ENCODE measurements at places on chromosomes 2 and 18.

GRCh38 chr18:47287911-47288585 lies 36.6 kb upstream of the SKOR2 start:
- DNase-seq, result no peak

DNA sequence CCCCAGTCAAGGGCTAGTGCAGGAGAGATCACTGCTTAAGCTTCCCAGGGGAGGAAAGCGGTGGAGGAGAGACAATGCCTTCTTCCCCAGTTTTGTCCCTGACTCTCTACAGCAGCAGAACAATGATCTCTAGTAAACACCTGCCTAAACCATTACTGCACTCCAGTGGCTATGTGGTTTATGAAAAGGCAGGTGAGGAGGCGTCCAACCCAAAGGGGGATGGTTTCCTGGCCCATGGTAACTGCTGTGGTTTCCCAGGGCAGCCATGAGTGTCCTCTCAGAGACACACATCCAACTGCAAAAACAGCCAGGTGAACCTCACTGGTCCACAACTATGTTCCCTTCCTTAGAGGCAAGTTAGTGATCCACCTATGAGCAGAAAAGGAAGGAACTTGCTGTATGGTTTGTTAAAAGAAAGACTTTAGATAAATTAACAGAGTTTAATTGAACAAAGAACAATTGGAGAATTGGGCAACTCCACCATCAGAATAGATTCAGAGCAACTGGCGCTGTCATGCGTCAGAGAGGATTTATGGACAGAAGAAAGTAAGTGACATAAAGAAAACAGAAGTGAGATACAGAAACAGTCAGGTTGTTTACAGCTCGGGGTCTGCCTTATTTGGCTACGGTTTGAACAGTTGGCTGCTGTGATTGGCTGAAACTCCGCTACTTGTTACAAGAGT lies 4.8 kb upstream of the TTC39C start:
- peak; percentile 74 for DNase-seq

DNA sequence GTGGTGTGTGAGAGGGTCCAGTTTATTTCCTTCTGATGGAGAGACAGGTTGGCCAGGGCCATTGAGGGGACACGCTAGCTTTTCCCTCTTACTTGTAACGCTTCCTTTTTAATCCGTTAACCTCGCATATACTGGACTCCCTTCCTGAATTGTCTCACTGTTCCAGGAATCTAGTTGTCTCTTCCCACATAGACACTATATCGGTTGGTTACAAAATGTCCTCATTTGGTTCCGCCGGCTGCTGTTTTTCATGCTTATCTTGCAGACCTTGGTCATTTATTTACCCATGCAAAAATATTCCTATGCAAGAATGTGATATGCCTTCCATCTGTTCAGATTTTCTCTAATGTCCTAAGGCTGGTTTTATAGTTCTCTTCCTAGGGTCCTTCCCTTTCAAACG lies 35.0 kb downstream of the NEURL3 start:
- no peak for DNase-seq

DNA sequence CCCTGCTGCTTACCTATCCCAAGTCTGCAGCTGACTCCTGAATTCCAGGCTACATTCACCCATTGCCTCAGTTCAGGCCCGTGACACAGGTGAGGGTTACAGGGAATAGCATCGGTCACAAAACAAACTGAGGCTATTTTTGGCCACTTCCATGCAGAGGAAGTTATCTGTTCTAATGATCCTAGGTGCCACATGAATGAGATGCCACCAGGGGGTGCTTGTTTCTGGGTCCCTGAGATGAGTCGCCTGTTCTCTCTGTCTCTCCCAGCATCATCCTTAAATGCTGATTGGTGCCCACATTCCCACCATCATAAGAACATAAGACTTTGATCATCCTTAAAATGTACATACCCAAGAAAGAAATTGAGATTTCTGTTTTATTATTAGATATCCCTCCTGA lies 119.0 kb upstream of the CELF4 start:
- DNase-seq, result no peak

GRCh38 chr2:239819091-239819973 lies 205.8 kb downstream of the NDUFA10 start:
- no peak for DNase-seq

DNA sequence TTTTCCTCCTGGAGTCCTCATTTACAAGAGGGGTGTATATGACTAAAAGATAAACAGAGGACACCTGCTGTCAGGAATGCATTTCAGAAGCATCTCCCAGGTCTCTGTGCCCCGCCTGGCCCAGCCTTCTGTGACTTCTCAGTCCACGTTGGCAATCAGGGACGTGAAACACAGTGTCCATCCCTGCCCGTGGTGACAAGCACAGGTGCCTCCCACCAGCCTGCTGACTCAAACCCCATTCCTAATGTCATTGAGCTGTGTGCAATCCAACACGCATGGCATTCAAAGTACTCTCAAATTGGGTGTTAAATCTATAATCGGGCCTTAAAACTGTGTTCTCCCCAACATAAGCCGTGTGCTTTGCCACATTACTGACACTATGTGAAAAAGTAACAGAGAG lies 343.2 kb downstream of the EIPR1 start:
- no peak for DNase-seq

DNA sequence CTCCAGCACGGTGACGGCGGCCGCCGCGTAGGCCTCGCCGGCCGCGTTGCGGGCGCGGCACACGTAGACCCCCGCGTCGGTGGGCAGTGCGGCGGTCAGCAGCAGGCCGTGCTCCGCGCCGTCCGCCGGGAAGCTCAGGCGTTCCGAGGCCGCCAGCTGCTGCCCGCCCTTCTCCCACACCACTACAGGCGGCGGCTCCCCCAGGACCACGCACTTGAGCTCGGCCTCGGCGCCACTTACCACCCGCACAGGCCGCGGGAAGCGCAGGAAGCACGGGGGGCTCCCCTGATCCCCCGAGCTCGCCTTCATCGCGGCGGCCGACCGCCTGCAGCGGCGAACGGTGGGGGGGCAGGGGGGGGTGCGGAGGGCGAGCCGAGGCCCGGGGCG lies 422 bp downstream of the OBSL1 start:
- no peak for DNase-seq

- no peak for DNase-seq
These were observed 70.0 kb downstream of the SCG2 start for GRCh38 chr2:223532161-223532560.

DNA sequence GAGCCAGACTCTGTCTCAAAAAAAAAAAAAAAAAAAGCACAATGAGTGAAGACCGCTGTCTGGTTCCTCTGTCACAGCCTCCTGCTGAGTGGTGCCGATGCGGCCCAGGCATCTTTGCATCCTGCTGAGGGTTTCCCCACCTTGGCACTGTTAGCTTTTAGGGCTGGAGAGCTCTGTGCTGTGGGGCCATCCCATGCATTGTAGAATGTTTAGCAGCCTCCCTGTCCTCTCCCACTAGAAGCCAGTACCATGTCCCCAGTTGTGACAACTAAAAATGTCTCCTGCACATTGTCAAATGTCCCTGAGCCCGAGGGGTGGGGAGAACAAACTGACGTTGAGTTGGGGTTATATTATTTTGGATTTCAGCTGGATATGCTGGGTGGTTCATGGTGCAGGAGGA lies 7.9 kb upstream of the COLEC11 start:
- DNase-seq, result no peak

DNA sequence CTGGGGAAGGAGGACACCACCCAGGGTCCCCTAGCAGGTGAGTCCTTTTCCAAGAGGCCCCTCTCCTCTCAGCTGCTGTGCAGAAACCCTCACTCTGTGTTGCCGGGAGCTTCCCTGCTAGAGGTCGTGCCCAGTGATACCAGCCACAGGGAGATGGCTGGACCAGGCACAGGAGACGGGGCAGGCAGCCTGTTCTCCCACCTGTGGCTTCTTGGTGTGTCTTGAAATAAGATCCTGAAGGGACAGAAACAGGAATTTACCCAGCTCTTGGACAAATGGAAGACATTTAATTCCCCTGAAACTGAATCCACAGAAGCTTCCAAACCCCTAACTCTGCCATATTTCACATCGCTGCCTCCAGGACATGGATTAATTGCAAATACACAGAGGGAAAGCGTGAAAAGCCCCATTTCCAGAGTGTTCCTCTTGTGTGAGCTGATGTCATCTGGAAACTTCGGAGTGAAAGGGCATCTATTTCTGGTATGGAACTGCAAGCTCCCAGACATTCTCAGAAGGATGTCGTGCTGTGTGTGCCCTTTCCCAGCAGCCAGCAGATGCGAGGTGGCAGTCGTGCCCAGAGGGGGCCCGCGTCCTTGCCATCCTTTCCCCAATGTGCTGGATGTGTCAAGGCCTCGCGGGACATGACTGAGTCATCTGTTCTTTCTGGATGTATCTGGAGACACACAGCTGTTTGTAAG lies 177.7 kb downstream of the SEPTIN10 start:
- no peak for DNase-seq

DNA sequence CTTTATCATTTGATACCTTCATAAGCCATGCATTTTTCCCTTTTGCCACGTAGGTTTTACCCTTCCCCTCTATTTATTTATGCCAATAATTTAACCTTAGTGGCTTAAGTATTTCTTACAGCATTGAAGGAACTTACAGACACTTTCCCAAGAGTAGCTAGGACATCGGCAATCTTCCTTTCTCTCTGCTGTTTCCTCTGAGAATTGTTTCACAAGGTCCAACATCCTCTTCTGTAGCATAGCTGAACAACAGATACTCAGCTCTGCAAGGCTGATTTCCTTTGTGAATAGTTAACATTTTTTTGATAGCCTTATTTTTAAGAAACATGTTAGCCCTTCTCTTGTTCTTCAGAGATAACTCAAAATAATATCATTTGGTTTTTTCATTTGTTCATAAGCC lies 1.1 kb upstream of the GCA start:
- DNase-seq, result no peak

GRCh38 chr2:109611467-109612095 lies 2.2 kb downstream of the SEPTIN10 start:
- no peak for DNase-seq

GRCh38 chr18:57792631-57793301 lies 10.3 kb downstream of the ATP8B1 start:
- no peak for DNase-seq

- DNase-seq, result no peak
These were observed 50.4 kb upstream of the CNGA3 start for GRCh38 chr2:98295721-98296414.

- peak; percentile 62 for DNase-seq
These were observed 67.7 kb upstream of the CTLA4 start for GRCh38 chr2:203799908-203800307.

DNA sequence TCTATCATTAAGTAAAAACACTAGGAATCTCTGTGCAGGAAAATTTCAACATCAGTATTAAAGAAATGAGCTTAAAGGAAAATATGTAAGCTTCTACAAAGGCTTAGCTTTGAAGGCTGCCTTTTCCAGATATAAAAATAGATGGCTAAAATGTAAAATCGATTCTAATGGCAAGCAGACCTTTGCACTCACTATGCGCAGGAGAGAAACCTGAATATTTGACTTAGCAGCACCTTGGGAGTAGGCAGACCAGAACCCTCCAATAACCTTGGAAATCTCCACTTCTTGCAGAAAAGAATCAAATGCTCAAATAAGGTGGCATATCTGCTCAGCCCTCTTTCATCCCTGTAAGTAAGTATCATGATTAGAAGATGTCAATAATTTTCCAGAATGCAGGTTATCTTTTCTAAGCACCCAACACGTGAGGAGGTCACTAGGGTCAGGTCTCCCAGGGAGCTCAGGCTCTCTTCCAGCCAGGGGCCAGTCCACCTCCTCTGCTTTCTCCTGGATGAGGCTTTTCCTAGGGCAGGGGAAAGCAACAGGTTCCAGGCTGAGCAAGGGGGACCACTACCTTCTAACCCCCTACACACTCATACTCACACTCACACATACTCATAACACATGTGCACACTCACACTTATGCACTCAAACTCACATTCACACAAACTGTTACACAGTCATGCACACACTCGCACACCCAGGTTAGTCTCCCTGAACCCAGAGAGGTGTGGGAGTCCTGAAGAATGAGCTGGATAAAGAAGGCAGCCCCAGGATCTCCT lies 3.8 kb downstream of the PIEZO2 start:
- DNase-seq, result no peak

GRCh38 chr2:71614976-71615766 lies 161.8 kb downstream of the DYSF start:
- no peak for DNase-seq

- no peak for DNase-seq
These were observed 257.4 kb downstream of the DOK6 start for GRCh38 chr18:69658103-69658502.

- no peak for DNase-seq
These were observed 308.3 kb downstream of the TSN start for GRCh38 chr2:122063716-122064115.

- no peak for DNase-seq
These were observed 53.1 kb downstream of the FIGN start for GRCh38 chr2:163682695-163683094.

GRCh38 chr2:144632809-144633208 lies 112.9 kb upstream of the ZEB2 start:
- DNase-seq, result no peak

DNA sequence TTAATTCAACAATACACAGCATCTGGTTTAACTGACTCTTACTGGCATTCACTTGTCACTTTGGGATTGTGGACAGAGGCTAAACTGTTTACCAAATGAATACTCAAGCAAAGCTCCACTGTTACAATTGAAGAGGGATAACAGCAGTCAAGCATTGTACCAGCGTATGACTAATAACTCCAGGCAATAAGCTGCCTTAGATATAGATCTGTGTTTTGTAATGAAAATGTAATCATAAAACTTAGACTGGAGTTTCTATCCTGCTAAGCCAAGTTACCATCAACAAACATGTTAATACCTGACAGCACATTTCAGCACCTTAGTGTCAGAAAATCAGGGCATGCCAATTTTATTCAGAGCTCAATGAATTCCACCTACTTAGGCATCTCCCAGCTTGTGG lies 889.5 kb downstream of the EPHA4 start:
- no peak for DNase-seq

- DNase-seq, result no peak
These were observed 307.3 kb downstream of the GBX2 start for GRCh38 chr2:235860871-235861270.

GRCh38 chr2:165582409-165582808 lies 112.9 kb downstream of the CSRNP3 start:
- no peak for DNase-seq

DNA sequence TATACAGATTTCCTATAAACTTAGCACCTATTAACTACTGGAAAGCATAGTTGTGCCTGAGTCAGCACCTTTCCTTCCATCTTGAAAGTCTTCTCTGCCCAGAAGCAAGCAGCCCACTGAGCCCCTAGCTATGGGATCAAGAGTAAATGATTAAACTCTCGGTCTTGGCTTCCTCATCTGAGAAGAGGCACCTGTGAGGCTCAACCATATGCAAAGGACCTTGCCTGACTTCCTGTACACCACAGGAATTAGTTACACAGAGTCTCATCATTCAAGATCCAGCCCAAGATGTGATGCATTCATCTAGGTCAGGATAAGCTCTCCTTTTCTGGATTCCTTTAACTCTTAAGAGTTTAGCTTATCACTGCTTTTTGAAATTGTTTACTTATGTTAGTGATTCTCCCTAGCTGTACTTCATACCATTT lies 96.0 kb downstream of the CDH2 start:
- DNase-seq, result no peak

GRCh38 chr18:38644875-38645641 lies 1079.5 kb upstream of the CELF4 start:
- no peak for DNase-seq
